ENCODE measurements at places on chromosomes 12 and 14. TPM values are rescaled to one million over a fixed set of nuclear protein-coding genes. Genes with fewer than 3 reads are reported as not detected.

STAC3 gene
- 0.74 TPM for total RNA-seq

PRDM4 gene
- total RNA-seq, result 32.2 TPM

CLEC7A gene
- total RNA-seq, result 7.9 TPM

TAS2R20 gene
- 4.7 TPM for total RNA-seq

KLRG1 gene
- total RNA-seq, result 3.7 TPM

RNU4-1 gene
- under 0.01 TPM for total RNA-seq

CLEC1A gene
- 2.2 TPM for total RNA-seq

ART4 gene
- 0.98 TPM for total RNA-seq

KRT79 gene
- total RNA-seq, result 1.7 TPM

KRT78 gene
- total RNA-seq, result 89.1 TPM

Data from vagina (tissue), 2 donors.